ENCODE measurements at places on chromosomes 4 and X.
A peak's percentile ranks its signal among the peaks of the same experiment; 100 is the strongest.

DNA sequence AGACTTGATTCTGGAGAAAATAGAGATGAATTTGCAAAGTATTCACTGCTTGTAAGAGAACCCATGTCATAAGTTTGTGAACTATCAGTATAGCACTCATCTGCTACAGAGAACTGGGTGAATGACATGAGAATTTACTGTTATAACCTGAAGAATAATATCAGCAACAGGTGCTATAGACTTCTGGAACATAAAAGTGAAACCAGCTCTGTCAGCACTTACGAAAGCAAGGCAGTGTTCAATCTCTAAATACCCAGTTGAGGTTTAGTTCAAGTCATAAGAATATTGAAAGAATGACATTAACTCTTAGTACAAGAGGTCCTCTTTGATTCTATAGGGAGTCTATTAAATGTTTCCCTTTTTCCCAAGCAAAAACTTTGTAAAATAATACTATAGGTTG, 232.9 kb upstream of the ANKRD50 start:
- DNase-seq: no peak

DNA sequence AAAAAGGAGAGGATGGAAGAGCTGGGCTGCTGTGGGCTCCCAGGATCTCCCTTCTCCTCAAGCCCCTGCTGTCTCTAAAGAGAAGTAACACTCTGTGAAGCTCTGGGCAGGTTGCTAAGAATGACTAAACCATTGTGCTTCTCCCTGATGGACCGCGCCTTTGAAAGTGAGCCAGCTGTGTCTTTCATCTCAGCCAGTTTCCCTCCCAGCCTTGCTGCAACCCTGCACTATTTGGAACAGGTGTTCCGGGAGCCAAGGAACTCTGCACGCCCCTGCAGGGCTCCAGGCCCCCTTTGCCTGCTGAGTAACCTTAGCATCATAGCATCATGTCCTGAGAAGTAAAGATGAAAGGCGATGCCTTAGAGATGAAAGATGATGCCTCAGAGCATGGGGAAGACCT, 39.7 kb downstream of the SMIM20 start:
- DNase-seq: no peak

DNA sequence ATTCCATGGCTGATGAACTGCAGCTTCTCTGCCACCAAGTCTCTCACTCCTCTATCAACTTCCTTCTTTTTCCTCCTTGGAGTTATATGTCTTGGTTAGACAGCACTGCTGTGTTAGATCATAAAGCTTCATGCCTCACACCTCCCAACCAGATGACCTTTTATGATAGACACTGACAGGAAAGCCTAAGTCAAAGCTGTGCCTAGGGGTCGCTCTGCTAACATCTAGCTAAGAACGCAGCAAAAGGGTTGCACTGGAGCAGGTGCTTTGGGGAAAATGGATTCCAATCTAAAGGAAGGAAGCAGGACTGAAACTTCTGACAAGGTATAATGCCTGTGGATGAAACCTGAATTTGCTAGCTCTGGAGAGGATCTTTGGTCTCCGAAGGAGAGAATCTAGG, 509.7 kb downstream of the SMARCA1 start:
- DNase-seq: no peak

- no peak for DNase-seq
These were observed 148.3 kb upstream of the ANXA10 start for GRCh38 chr4:167943872-167944505.

- no peak for DNase-seq
These were observed 595.6 kb upstream of the TENM3 start for GRCh38 chr4:181647396-181648147.

DNA sequence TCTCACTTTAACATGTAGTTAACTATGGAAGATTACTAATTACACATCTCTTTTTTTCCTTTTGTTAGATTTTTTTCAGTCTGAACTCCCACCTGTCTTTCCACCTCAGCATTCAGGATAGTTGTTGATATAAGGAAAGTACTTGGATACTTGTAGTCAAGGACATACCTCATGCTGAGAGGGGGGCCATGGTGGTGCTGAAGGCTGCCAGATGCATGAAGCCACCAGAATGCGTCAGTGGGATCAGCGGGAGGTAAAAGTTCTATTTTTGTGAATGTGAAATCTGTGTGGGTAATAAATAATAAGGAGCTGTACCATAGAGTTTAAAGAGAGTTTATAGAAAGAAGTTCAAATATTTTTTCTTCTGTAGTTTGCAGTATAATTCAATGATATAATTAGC, 13.1 kb upstream of the NDST4 start:
- no peak for DNase-seq

DNA sequence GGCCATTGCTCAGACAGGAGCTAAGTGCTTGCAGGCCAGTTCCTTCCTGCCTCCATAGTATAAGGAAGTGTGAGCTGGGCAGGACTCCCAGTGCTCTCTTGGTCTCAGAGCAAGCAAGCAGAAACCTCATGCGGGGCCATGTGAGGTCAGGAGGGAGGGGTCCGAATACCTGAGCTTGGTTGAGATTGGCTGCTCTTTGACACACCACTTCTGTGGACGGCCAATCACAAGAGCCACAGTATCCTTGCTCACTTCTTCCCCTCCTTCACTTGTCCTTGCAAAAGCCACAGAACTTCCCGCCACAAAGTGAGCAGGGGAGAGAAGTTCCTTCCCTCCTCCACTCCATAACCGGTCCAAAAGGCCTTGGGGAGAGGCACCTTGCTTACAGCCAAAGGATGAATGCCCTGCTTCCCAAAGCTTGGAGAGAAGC, 56.7 kb downstream of the PRPS1 start:
- peak; percentile 76 for DNase-seq

DNA sequence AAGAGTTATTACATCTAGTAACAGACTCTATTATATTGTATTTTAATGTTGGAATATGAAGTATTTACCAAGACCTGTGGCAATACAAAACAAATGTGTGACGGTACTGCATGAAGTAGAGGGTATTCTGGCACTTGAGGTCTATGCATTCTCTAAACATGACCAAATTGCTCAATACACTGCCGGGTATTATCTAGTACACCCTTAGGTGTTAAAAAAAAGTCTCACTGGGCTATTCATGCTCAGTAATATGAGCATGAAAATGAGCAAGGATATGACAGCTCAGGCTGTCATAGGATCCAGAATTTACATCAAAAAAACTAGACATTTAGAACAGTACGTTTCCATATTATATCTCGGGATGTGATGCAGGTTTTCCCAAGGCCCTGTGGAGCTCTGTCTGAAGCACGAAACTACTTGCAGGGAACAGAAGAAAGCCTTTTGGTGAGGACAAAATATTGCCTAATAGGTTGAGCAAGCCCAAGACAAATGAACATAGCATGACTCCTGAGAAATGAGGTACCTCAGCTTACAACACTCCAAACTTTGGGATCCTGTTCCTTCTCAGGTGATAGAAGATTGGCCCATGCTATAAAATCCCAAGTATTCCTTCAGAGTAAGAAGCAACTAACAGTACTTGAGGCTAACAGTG, 74.1 kb upstream of the MAOA start:
- no peak for DNase-seq

- no peak for DNase-seq
These were observed 197.0 kb downstream of the STIM2 start for GRCh38 chr4:27057662-27058061.

- no peak for DNase-seq
These were observed 91.3 kb upstream of the KLHL13 start for GRCh38 chrX:118207831-118208453.

GRCh38 chrX:85375333-85375738, 4.1 kb downstream of the POF1B start:
- peak; percentile 60 for DNase-seq

DNA sequence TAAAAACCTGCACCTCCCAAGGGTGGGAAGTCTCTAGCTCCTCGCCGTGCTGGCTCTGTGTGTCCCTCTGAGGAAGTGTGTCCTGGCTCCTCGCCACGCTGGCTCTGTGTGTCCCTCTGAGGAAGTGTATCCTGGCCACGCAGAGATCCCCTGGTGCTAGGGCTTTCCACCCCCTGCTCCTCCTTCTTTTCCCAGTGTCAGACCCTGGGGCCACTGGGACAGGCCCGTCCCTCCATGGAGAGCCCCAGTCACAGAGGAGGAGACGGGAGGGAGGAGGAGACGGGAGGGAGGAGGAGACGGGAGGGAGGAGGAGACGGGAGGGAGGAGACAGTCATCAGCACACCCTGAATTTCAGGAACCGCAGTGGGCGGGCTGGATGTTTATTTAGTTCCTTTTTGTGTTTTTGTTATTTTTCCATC, 53.8 kb upstream of the HGFAC start:
- DNase-seq: peak; percentile 84
